ENCODE measurements at places on chromosomes 7 and 10.

GRCh38 chr7:37665352-37666022 lies 18.1 kb upstream of the GPR141 start:
- no peak for DNase-seq

DNA sequence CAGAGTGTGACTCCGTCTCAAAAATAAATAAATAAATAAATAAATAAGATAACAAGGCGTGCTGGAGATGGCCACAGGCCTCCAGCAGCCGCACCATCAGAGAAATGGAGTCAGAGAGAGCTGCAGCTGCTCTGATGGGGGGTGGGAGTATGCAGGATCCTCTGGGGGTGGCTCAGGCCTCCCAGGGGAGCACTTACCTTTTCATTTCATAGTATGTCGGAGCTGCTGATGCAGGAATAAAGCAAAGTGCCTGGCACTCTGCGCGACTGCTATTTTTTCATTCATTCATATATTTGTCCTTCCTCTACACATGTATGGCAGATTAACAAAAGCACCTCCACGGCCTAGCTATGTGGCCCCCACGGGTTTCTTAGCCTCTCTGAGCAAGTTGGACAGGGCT lies 175.9 kb downstream of the CUX1 start:
- no peak for DNase-seq

- DNase-seq = no peak
Observed at GRCh38 chr7:128017862-128018845, 13.1 kb downstream of the LRRC4 start.

DNA sequence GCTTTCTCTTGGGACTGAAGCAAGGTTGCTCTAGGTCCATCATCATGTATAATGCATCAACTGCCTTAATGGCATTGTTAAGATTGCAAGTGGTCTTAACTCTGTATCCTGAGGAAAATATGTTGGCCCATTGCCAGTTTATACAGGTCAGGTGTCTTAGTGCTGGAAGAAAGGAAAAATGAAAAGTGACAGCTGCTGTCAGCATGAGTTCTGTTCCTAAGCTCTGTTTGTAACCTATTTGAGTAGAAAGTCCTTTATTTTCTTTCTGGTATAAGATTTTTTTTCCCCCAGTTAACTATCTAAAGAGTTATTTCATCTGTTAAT lies 127.2 kb downstream of the SRI start:
- no peak for DNase-seq

- DNase-seq = no peak
Observed at GRCh38 chr10:94076325-94076841, 82.7 kb downstream of the PLCE1 start.

DNA sequence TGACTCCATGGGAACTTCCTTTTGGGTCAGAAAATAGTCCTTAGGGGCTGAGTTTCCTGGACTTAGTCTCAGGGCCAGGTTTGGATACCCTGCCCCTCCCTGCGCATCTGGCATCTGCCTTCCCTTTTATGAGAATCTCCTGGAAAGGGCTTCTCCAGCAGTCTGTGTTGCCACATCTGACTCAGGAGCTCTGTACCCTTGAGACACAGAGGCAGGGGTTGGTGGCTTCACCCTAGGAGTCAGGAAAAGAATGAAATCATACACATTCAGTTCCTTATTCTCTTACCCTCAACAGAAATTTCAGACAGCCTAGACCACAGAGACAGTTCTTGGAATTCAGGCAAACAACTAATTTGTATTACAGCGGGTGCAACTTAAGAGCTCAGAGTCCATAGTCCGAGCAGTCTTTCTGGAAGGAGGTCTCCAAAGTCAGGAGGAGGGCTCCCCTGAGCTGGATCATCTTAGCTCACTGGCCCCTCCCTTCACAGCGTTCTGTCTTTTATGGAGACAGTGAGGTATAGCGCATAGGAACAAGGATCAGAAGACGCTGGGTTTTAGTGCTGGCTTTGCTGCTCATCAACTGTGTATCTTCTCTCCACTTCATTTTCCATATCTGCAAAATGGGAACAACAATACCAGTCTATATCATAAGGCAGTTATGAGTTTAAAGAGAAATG lies 3.0 kb upstream of the PLAU start:
- no peak for DNase-seq

DNA sequence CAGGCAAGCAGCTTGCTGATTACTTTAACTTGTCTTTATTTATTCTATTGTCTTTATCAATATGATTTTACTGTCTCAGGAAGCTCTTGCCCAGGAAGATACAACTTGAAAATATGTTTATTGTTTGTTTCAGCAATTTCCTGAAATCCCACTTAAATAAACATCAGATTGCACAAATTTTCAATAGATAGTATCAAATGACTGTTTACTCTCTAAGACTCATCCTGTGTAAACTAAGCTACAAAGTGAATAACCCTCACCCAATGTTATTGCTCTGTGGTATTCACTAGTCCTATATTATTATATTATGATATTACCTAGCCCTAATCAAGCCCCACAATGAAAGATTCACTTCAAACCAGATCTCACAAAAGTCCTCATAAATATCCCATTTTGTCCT lies 130.4 kb upstream of the HPS1 start:
- DNase-seq = no peak

DNA sequence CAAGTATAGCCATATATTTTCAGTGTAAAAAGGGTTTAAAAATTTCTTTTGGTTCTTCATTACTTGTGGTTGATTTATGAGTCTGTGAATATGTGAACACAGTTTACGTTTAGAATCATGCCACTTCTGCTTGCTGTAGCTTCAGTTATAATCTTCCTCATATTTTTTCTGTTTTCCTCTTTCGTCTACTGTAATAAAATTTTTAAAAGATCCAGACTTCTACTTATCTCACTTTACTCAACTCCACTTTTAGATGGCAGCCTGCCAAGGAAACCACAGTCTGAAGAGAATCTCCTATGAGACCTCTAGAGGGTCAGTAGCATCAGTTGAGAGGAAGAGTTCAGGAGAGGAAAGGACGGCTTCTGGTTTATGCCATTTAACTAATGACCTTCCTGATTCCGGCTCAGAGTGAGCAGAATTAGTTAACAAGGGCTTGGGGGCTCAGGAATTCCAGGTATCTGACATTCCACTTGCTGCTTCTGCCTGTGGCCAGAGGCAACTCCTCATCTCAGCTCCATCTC lies 21.4 kb downstream of the CREB5 start:
- no peak for DNase-seq

- no peak for DNase-seq
Observed at GRCh38 chr10:100746784-100747455, 1.5 kb downstream of the PAX2 start.

DNA sequence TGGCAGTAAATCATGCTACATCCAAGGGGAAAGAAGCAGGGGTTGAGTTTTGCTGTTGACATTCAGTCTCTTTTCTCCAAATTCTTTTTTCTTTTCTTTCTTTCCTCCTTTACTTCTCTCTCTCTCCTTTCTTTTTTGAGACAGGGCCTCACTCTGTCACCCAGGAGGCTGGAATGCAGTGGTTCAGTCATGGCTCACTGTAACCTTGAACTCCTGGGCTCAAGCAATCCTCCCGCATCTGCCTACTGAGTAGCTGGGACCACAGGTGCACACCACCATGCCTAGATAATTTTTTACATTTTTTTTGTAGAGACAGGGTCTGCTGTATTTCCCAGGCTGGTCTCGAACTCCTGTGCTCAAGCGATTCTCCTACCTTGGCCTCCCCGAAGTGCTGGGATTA lies 35.2 kb downstream of the SBDS start:
- DNase-seq = no peak

DNA sequence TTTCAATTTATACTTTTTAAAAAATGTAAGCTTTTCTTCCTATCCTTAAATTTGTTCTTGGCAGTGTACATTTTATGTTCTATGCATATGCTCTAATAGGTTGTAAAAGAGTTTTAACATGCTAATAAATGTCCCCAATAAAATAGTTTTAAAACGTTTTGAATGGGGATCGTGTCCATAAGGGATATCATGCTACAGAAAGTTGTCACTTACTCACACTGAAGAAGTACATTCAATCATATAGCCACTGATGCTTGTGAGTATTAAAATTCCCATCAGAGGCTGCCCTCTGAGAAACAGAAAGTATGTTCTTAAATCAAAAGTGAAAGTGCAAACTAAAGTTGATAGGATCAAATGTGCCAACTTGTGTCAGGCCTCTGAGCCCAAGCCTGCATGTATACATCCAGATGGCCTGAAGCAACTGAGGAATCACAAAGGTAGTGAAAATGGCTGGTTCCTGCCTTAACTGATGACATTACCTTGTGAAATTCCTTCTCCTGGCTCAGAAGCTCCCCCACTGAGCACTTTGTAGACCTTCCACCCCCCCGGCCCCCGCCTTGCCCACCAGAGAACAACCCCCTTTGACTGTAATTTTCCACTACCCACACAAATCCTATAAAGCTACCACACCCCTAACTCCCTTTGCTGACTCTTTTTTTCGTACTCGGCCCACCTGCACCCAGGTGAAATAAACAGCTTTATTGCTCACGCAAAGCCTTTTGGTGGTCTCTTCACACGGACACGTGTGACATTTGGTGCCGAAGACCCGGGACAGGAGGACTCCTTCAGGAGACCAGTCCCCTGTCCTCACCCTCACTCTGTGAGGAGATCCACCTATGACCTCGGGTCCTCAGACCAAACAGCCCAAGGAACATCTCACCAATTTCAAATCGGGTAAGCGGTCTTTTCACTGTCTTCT lies 877 bp upstream of the NOD1 start:
- peak; percentile 19 for DNase-seq

- DNase-seq = no peak
Observed at GRCh38 chr10:44105696-44106095, 279.2 kb downstream of the CXCL12 start.

DNA sequence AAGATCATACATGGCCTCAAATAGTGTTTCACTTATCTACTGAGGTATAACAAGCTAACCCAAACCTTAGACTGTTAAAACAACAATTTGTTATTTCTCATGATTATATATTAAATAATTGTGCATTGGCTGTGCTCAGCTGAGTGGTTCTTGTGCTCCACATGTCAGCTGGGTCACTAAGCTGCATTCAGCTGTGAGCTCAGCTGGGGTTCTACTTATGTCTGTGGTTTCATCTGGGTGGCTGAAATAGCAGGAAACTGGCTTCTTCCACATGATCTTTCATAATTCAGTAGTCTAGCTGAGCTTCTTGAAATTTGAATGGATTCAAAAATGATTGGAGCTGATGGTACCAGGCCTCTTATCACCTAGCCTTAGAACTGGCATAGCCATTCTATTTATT lies 181.8 kb upstream of the CSTF2T start:
- no peak for DNase-seq

DNA sequence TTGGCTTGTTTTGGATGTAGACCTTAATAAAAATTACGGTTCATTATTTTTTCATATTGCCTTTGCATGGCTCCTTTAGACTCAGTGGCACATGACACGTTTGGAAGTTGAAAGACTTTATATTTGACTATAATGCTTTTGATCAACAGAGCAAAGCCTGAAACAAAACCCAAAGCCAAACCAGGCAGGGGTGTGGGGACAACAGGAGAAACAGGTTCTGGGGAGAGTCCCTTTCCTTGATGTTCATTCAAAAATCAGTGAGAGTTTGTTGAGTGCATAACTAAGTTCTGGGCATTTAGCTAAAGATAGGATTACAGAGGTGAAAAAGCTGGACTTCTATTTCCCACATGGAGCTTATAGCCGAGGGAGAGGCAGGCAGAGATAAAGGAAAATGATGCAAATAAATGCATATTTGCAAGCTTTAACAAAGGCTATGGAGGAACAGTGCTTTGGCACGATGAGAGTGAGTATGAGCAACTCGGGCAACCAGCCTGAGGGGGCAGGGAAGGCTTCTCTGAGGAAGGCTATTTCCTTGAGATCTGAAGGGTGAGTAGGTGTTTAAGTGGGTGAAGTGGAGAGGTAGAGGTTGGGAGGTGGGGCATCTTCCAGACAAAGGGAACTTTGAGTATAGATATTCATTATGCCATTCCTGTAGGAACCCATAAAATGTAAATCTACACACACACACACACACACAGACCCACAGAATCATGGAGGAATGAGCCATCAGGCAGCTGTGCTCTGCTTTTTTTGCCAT lies 34.5 kb upstream of the PDZD8 start:
- no peak for DNase-seq

DNA sequence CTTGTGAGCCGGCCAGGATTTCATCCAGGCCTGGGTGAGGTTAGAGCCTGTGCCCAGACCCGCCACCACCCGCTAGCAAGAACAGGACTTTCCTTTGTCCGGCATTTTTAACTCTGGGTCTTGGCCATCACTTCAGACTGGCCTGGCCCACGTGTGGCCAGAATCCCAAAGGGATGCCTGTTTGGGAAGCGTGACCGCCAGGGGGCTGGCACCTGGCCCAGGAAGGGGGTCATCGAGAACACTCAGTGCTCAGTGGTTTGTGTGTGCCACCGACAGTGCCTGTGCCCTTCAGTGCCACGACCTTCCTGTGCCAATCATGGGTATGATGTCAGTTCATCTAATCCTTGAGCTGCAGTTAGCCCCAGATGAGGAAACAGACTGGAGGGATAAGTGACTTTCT lies 85.0 kb downstream of the ZMIZ1 start:
- DNase-seq = no peak

DNA sequence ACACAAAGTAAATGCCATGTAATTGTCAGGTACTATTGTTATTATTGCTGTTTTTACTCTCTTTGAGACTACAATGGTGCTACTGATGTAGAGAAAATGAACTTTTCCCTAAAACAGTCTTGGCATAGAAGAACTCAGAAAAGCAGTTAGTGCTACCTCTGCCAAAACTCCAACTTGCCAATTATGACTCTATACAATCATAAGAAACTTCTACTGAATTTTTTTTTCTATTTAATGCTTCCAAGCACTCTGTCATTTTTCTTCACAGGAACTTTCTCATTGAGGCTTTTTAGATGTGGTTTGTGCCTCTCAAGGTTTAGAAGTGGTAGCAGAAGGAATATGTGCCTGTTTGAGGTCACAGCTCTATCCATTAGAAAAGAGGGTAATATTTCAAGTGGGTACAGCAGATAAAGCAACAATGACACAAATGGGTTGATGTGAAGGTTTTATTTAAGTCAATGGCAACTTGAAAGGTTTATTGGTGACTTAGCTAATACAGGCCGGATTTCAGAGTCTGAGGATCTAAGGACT lies 64.0 kb upstream of the FERD3L start:
- no peak for DNase-seq

DNA sequence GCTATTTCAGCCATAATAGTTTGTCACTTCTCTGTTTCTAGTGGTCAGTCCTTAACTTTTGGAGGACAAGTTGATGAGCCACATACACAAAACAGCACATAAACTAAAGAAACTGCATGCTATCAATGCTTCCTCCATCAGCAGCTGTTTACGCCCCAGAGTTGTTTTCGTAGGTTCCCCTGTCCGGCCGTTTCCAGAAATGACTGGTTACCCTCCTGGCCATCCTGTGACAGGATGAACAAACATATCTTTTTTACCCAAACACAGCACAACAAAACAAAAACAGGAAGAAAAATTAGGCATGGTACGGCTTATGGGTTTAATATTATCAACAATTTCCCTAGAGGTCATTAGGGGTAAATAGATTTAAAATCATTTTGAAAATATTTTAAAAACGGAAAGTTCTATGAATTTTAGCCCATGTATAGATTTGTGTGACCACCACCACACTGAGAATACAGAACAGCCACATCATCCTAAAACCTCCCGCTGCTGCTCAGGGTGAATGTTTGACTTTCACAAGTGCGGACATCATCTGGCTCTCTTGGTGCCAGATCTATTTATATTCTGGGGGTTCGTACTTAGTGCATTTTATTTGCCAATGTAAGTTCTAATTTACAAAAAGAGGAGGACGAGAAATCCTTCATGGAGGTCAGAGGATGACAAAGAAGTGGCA lies 74.8 kb downstream of the HIPK2 start:
- no peak for DNase-seq
